ENCODE measurements at places on chromosomes 3 and 15. TPM values are rescaled to one million over a fixed set of nuclear protein-coding genes. Genes with fewer than 3 reads are reported as not detected.

FGF12 gene
- polyA plus RNA-seq, result 3.1 TPM

NMNAT3 gene
- 6.5 TPM for polyA plus RNA-seq

SLC6A1 gene
- 5.2 TPM for polyA plus RNA-seq

KLF15 gene
- polyA plus RNA-seq, result 0.98 TPM

GOLGA8T gene
- not detected for polyA plus RNA-seq

SERPINI2 gene
- polyA plus RNA-seq, result not detected

NR2E3 gene
- 2.3 TPM for polyA plus RNA-seq

ACOX2 gene
- 17.9 TPM for polyA plus RNA-seq

PARP6 gene
- 79.4 TPM for polyA plus RNA-seq

GRCh38 chr15:63837032-63837431, 3.3 kb upstream of the HERC1 start:
- DNase-seq, result no peak

DNA sequence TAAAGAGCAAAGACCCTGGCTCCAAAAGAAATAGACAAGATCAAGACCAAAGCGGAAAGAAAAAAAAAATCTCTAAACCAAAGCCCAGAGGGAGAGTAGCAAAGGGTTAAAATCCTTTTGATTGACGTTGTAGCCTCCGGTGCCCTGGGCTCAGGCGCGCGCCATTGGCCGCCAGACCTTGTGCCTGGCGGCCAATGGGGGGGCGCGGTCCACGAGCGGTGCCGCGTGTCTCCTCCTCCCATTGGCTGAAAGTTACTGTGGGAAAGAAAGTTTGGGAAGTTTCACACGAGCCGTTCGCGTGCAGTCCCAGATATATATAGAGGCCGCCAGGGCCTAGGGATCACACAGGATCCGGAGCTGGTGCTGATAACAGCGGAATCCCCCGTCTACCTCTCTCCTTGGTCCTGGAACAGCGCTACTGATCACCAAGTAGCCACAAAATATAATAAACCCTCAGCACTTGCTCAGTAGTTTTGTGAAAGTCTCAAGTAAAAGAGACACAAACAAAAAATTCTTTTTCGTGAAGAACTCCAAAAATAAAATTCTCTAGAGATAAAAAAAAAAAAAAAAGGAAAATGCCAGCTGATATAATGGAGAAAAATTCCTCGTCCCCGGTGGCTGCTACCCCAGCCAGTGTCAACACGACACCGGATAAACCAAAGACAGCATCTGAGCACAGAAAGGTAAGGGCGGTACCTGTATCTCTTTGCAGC, at the start of gene HES1:
Gene HES1, plus strand, starts transcription at position 343 of the 713 bp plus-strand sequence. Its CDS starts 233 bp downstream, at position 576.
- DNase-seq, result peak; percentile 98

- DNase-seq, result no peak
Observed at GRCh38 chr3:112555535-112556170, 6.1 kb downstream of the ATG3 start.

DNA sequence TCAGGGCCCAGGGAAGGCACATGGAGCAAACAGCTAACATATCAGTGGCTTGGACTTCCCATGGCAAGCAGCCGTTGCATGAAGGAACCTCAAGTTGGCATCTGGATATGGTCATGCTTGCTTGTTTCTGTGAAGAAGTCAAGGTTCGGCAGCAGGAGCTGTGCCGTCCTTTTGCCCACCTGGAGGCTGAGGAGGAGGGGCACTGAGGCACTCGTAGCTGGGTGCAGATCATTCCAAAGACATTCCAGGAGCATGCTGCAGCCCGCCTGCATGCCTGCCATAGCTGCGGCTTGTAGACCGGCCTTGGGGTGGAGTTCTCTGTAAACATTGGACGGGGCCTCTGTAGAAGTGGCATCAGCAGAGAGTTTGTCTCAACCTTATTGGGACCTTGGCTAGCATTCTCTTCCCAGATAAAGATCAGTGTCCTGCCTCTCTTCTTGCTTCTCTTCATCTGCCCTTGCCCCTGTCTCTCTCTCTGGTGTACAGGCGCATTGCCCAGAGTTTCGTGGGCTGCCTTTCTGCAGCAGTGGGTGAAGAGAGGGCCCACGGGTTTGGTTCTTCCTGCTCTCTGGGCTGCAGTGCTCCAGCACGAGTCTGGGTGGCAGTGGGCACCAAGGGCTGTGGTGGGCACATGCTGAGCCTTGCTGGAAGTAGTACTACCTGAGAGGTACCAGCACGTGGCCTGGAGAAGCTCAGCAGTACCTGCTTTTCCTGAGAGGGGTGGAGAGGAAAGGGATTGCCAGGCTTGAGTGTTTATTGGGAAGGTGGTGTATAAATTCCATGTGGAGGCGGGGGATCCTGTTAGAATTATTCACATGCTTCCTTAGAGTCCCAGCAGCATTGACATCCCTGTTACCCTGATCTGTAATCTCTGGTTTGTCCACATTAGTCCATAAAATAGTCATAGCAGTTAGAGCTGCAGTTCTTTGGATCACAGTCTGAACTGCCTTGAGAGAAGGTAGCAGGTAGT, 49.4 kb downstream of the CHCHD6 start:
- peak; percentile 17 for DNase-seq

DNA sequence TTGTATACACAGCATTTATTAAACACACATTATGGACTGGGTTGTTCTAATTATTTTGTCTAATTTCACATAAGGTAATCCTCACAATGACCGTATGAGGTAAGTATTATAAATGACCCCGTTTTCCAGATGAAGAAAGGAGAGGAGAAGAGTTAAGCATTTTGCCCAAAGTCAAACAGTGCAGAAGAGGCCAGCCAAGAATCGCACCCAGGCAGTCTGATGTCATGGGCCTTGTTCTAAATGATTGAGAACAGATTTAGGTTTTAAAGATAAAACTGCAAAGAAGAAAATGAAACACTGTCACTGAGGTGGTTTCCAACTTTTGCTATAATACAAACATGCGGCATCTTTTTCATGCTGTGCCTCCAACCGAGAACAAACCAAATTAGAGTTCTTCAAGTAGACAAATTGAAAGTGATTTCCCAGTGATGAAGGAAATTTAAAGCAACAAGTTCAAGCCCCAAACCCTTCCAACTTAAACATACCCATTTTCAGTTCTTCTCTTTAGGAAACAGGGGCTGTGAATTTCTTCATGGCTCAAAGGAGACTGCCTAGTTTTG, 155.3 kb downstream of the THRB start:
- peak; percentile 15 for DNase-seq

DNA sequence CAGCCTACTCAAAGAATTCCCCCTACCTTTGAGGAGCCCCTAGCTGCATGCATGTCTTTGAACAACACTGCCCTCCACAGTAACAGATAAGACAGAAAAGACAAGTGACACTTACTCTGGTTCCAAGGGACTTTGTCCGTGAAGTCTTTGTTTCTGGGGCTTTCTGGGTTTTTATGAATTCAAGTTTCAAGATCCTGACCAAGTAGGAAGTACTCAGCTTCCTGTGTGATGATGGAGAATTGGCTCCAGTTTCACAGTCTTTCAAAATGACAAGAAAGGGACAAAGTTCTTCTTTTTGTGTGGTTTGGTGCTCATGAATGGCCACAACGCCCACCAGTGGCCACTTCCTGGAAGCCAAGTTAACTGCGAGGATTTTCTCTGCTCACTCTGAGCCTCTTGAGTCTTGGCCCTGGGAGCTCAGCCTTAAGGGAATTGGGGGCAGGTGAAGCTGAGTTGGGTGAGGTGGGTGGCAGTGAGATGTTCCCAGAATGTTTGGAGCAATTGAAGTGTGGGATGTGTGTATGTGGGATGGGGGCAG, at the start of gene CCR1:
Gene CCR1, minus strand, starts transcription at position 147 of the 538 bp plus-strand sequence. CDS start 4,000 bp downstream, outside the sequence.
- no peak for DNase-seq

DNA sequence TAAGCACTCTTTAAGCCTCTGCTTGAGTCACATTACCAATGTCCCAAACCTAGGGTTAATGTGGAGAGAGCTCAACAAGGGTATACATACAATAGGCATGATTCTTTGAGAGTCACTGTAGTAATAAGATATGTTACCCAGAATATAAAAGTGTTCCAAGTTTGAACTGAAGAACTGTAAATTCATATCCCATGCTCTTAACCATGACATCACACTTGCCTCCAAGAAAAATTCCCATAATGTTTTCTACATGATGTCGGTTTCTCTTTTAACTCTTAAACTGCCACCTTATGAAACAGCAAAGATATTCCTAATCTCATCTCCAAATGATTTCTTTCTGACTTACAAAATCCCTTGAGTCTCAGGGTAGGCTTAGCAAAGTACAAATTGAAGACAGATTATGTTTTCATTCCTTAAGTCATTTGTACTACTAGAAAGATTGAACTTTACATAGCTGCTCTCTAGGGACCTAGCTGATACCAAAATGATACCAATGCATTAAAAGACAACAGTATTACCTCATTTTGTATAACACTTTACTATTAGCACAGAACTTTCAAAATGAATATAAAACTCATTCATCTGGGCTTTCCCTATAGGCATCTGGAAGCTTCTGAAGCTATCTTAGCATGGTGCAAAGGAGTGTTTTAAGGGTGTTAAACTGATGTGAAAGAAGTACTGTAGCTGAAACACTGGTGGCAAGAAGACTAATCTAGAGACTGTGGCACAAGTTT, 127.1 kb downstream of the KCNMB2 start:
- no peak for DNase-seq

DNA sequence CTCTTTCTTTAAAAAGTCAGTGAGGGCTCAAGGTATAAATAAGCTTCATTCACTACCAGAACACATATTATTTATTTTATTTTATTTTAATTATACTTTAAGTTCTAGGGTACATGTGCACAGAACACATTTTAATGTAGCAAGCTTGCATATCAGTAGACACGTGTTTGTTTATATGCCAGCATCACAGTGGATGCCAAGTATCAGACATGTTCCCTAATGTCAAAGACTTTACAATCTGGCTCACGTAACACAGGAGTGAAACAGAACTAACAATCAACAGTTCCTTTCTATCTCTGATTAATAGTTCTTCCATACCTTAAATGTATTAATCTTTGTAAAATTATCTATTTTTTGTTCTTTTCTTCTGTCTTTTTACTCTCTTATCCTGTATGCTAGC, 23.3 kb upstream of the ENTPD3 start:
- DNase-seq, result no peak

DNA sequence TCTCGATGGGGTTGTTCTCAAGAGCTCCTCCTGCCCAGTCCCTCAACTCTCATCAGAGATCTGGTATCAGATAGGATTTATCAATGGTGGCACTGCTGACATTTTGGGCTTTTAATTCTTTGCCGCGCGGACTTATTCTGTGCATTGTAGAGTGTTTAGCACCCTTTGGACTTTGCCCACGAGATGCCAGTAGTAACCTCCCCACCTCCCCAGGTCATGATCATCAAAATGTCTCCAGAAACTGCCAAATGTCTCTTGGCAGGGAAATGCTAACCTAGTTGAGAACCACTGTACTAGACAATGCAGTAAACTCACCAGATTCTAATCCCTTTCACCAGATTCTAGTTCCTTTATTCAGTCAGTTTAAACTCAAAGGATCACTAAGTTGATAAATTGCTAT, 24.0 kb downstream of the SLC27A2 start:
- no peak for DNase-seq

DNA sequence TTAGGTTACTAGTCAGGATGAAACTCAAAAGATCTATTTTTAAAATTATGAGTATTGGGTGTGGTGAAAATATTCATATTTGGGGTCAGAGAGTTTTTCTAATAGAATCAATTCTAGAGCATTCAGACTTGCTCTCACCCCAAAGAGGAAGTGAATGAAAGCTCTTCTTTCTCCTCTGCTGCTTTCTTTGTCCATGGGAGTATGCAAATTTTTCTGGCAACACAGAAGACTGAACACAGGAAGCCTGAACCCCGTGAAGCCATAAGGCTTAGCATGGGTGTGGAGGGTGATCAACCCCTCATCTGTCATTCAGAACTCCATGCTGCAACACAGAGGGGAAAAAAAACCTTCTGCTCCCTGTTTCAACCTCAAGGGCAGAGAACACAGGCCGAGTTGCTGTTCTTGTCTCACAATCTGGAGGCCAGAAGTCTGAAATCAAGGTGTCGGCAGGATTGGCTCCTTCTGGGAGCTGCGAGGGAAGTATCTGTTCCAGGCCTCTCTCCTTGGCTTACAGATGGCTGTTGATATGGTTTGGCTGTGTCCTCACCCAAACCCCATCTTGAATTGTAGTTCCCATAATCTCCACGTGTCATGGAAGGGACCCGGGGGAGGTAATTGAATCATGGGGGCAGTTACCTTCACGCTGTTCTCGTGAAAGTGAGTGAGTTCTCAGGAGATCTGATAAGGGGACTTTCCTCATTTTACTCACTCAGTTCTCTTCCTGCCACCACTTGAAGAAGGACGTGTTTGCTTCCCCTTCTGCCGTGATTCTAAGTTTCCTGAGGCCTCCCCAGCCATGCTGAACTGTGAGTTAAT, 33.7 kb upstream of the CD47 start:
- no peak for DNase-seq

GRCh38 chr3:75737831-75738493, 47.4 kb downstream of the ZNF717 start:
- no peak for DNase-seq

DNA sequence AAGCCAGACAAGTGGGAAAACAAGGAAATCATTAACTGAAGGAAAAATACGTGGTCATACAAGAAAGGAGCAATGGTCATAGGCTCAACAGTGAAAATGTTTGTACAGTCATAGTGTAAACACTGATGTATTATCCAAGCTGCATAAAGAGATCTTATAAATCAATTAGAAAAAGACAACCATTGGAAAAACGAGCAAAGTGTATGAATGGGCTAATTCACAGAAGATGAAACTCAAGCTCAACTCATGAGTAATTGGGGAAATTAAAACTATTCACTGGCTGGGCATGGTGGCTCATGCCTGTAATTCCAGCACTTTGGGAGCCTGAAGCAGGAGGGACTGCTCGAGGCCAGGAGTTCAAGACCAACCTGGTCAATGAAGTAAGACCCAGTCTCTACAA, 6.4 kb upstream of the IGF2BP2 start:
- no peak for DNase-seq

DNA sequence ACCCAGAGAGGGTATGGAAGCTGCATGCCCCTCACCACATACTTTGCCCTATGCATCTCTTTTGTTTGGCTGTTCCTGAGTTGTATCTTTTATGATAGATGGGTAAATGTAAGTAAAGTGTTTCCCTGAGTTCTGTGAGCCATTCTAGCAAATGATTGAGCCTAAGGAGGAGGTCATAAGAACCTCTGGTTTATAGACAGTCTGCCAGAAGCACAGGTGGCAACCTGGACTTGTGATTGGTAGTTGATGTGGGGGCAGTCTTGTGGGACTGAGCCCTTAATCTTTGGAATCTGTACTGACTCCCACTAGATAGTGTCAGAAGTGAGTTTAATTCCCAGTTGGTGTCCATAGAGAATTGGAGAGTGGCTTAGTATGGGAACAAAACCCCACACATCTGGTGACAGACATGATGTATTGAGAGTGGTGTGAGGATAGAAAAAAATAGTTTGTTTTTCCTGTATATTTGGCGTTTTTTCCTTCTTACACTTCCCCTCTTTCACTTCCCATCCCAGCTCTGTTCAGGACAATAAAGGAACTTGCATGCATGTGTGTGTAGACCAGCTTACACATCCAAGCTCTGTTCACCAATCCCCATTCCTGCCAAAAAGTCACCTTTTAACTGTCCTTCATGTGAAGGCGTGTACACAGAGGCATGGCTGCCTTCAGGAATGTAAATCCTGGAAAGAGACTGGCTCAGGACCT, 38.1 kb upstream of the SPPL2A start:
- DNase-seq, result no peak

DNA sequence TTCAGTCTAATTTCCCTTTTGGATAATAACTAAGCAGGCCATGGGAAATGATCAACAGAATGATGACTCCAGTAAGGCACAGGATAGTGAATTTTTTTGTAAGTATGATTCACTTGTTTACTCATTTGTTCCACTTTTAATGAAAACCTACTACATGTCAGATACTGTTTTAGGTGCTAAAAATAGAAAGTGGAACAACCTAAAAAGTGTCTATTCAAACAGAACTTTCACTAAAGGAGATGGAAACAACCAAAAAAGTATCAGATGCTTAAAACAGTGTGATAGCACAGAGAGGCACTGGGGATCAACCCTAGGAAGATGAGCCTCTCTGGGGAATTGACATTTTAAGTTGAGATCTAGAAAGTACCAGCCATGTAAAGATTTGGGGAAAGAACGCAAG, 11.1 kb downstream of the RYK start:
- no peak for DNase-seq
